ENCODE measurements at places on chromosomes 12 and 14.

DNA sequence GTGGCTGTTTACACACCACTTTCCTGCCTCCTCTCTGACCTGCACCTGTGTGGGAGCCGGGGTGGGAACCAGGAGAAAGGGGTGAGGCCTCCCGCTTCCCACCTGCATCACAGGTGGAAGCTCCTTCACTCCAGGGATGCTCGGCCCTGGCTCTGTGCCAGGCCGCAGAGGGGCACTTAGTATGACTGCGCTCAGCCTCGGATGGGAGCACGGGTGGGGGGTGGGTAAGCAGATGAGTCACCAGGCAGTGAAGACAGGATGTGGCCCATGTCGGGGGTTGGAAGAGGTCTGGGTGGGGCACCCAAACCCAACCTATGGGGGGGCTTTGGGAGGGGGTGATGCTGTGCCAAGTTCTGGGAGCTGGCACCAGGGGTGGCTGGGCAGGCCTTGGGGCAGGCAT is 7.4 kb upstream of the CYP46A1 start:
- no peaks in the 10 kb centered on the region for H3K27me3 ChIP-seq
- no peak overlapping the region for H3K27ac ChIP-seq
- H3K4me3 ChIP-seq, result no peak overlapping the region
- DNase-seq, result no peak
- H3K36me3 ChIP-seq, result no peaks in the 10 kb centered on the region
- H3K4me1 ChIP-seq, result peaks cover 37% of the 10 kb centered on the region

DNA sequence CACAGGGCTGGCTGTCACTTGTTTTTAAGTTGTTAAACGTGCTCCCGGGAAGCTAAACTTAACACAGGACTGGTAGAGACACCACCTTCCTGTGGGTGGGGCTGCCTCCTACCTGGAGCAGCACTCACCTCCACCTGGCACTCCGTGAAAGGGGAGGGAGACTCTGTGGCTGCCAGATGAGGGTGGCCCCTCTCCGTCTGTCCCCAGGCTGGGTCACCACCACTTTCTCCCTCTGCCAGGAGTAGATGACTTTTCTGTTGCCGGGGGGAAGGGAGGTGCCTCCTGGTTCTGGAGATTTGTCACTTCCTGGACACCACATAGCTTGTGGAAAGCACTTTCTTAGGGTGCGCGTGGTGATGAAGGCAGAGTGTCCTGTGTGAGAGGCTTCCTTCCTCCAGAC is 81.3 kb downstream of the WDR20 start:
- no peak overlapping the region for H3K4me3 ChIP-seq
- H3K27ac ChIP-seq, result no peak overlapping the region
- no peaks in the 10 kb centered on the region for H3K27me3 ChIP-seq

GRCh38 chr12:28027328-28027727 is 54.8 kb upstream of the PTHLH start:
- DNase-seq, result no peak
- H3K4me1 ChIP-seq, result no peaks in the 10 kb centered on the region
- no peak overlapping the region for H3K4me3 ChIP-seq
- H3K36me3 ChIP-seq, result no peaks in the 10 kb centered on the region

GRCh38 chr12:32140877-32141276 is 34.2 kb downstream of the BICD1 start:
- H3K4me3 ChIP-seq, result no peak overlapping the region
- H3K27ac ChIP-seq, result no peak overlapping the region
- H3K27me3 ChIP-seq, result no peaks in the 10 kb centered on the region
- H3K36me3 ChIP-seq, result no peaks in the 10 kb centered on the region
- no peak for DNase-seq

DNA sequence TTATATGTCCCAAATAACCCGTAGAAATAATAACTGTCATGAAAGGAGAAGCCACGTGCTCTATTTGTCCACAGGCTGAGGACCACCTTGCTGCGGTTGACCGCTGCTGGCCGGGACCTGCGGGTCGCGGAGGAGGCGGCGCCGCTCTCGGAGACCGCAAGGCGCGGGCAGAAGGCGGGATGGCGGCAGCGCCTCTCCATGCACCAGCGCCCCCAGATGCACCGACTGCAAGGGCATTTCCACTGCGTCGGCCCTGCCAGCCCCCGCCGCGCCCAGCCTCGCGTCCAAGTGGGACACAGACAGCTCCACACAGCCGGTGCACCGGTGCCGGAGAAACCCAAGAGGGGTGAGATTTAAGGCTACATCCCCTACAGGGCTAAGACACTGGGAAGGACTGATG is 21.0 kb downstream of the RPGRIP1 start:
- H3K27me3 ChIP-seq, result peaks cover 8% of the 10 kb centered on the region
- peak; percentile 27 for DNase-seq
- H3K4me1 ChIP-seq, result peaks cover 6% of the 10 kb centered on the region
- H3K4me3 ChIP-seq, result no peak overlapping the region

GRCh38 chr12:89392391-89392790 is 40.1 kb upstream of the DUSP6 start:
- H3K27me3 ChIP-seq, result no peaks in the 10 kb centered on the region
- H3K36me3 ChIP-seq, result no peaks in the 10 kb centered on the region
- peaks cover 8% of the 10 kb centered on the region for H3K4me1 ChIP-seq
- DNase-seq, result no peak
- H3K4me3 ChIP-seq, result no peak overlapping the region
- H3K27ac ChIP-seq, result no peak overlapping the region

DNA sequence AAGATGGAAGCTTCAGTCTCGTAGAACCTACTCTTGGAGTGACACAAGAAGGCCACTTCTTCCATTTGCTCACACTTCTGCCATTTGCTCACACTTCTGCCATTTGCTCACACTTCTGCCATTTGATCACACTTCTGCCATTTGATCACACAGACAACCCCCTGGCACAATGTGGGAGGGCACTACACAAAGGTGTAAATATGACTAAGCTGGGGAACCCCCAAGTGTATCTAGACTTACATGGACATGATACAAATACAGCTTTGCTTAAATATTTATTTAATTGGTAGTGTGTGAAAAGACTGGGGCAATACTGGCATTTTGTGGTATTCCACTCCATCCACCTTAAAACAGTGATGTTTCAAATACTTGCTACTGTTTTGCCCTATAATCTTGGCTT is 296.2 kb upstream of the PPFIA2 start:
- no peaks in the 10 kb centered on the region for H3K27me3 ChIP-seq
- no peak overlapping the region for H3K4me3 ChIP-seq
- no peak for DNase-seq
- H3K4me1 ChIP-seq, result no peaks in the 10 kb centered on the region

GRCh38 chr12:32671930-32672780 is 6.9 kb upstream of the DNM1L start:
- no peak overlapping the region for H3K4me3 ChIP-seq
- no peak for DNase-seq
- H3K27ac ChIP-seq, result no peak overlapping the region
- no peaks in the 10 kb centered on the region for H3K27me3 ChIP-seq
- H3K4me1 ChIP-seq, result no peaks in the 10 kb centered on the region

DNA sequence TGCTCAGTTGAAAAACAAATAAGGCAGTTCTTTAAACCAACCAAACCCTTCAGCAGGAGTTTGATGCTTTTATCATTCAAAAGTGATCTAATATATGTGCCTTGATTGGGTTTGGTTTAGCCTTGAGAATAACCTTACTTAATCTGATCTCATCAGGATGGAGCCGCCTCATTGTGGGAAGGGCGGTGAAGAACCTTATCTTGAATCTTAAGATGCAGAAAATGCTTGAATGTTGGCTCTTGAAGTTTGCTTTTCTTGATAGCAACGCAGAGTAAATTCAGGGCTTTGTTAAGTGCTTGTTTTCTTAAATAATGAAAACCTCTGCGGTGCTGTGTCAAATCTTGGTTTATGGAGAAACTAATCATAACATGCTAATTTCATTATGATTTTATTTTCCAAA is 138.2 kb downstream of the MON2 start:
- DNase-seq, result no peak
- H3K27me3 ChIP-seq, result no peaks in the 10 kb centered on the region
- H3K36me3 ChIP-seq, result no peaks in the 10 kb centered on the region

Data from CD4-positive, alpha-beta T cell (primary cell).